Heart left ventricle (tissue), 16 donors: ENCODE measurements at places on chromosomes 5 and 9. TPM values are rescaled to one million over a fixed set of nuclear protein-coding genes. Genes with fewer than 3 reads are reported as not detected.
A peak's percentile ranks its signal among the peaks of the same experiment; 100 is the strongest.

- no peak overlapping the region for H3K4me3 ChIP-seq
- no peak for DNase-seq
- H3K27ac ChIP-seq: no peak overlapping the region
- H3K4me1 ChIP-seq: no peaks in the 10 kb centered on the region
- no peaks in the 10 kb centered on the region for H3K36me3 ChIP-seq
These were observed 220.8 kb downstream of the PLK2 start for GRCh38 chr5:58239045-58239444.

GRCh38 chr5:4879693-4880303 lies 260.3 kb upstream of the ADAMTS16 start:
- no peaks in the 10 kb centered on the region for H3K27me3 ChIP-seq
- DNase-seq: peak; percentile 67
- H3K4me3 ChIP-seq: no peak overlapping the region
- H3K27ac ChIP-seq: no peak overlapping the region

- H3K27me3 ChIP-seq: no peaks in the 10 kb centered on the region
- no peaks in the 10 kb centered on the region for H3K36me3 ChIP-seq
- H3K27ac ChIP-seq: no peak overlapping the region
- H3K4me1 ChIP-seq: no peaks in the 10 kb centered on the region
- H3K4me3 ChIP-seq: no peak overlapping the region
- DNase-seq: no peak
These were observed 370.0 kb downstream of the HINT1 start for GRCh38 chr5:130795037-130795436.

GRCh38 chr9:123164285-123164684 lies 104.1 kb downstream of the STRBP start:
- no peaks in the 10 kb centered on the region for H3K36me3 ChIP-seq
- H3K4me1 ChIP-seq: no peaks in the 10 kb centered on the region
- no peak overlapping the region for H3K27ac ChIP-seq

DNA sequence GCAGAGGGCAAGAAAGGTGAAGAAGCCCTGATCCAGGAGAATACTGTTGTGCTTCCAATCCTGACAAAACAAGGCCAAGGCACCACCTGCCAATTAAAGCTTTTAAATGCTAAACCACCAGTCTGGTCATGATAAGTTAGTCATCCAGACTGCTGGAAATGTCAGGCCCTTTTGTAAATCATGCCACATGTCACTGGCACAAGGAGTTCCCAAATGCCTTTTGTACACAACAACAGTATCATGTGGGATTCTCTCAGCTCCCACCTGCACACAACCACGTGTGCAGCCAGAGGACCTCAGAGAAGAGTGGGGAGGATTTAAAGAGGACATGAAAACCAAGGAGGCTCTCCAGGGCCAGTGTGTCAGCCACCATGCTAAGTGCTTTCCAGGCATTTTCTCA lies 99.3 kb downstream of the CDK5RAP2 start:
- H3K27me3 ChIP-seq: no peaks in the 10 kb centered on the region
- H3K27ac ChIP-seq: peak overlapping the region; percentile 50
- H3K36me3 ChIP-seq: peaks cover 18% of the 10 kb centered on the region
- no peak overlapping the region for H3K4me3 ChIP-seq

DNA sequence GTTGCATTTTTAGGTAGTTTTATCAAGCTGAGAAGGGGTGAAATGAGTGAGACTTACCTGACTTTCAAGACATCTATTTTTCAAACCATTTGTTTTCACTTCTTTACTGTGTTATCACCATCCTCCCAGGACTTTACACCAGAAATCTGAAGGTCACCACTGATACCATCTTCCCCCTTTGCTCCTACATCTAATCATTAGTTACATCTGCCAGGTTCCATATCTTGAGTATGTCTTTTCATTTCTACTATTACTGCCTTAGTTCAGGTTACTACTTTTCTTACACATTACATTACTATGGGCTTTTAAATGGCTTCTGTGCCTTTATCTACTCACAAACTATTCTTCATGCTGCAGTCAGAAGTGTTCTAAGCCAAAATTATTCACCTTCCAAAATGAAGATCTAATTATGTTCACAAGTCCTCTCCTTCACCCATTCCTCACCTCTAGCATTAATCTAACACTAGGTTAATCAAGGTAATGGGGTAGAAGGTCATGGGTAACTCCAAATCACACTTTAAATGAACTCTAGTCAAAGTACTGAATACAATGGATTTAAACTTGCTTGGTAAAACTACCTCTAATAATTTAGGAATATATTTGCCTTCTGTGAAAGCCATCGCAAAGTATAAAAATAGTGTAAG lies 2.1 kb upstream of the HSDL2 start:
- peak overlapping the region; percentile 98 for H3K27ac ChIP-seq
- no peak for DNase-seq
- no peaks in the 10 kb centered on the region for H3K27me3 ChIP-seq

GRCh38 chr9:136046554-136046920 lies 48.6 kb downstream of the NACC2 start:
- DNase-seq: no peak
- no peaks in the 10 kb centered on the region for H3K27me3 ChIP-seq
- no peak overlapping the region for H3K4me3 ChIP-seq
- H3K27ac ChIP-seq: no peak overlapping the region

DNA sequence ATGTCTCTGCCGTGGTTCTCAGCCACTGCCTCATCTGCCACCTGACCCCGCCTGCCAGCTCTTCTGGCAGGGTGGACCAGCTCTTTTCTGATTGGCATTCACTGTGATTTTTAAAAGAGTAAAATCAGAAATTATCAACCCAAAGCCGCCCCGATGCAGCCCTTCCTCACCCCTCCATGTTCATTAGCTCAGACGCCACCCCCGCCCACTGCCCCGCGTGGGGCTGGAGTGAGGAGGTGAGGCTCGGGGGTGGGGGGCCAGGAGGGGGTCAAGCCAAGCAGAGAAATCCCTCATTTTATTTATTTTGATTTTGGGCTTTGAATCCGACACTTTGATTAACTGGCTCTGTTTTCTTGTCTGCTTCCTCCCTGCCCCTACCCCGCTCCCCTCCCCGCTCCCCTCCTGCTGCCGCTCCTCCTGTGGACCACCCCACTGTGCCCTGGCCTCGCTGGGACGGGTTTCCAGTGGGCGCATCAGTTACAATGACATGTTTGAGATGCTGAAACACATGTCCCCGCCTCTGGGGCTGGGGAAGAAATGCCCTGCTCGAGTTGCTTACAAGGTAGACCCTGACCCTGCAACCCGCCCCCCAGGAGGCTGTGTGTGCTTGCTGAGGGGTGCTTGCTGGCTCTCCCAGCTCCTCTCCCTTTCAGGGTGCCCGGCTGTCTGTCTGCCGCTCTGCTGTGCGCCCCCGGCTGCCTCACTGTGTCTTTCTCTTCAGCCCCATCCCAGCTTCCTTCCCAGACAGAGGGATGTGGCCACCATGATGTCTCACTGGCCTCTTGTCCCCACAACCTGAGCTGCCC lies 224.9 kb downstream of the CACNA1B start:
- DNase-seq: no peak
- no peak overlapping the region for H3K4me3 ChIP-seq
- H3K27ac ChIP-seq: no peak overlapping the region
- H3K4me1 ChIP-seq: no peaks in the 10 kb centered on the region

GRCh38 chr5:72448368-72448767 lies 58.8 kb downstream of the ZNF366 start:
- no peak overlapping the region for H3K27ac ChIP-seq
- no peaks in the 10 kb centered on the region for H3K27me3 ChIP-seq
- no peak overlapping the region for H3K4me3 ChIP-seq
- no peak for DNase-seq

- DNase-seq: no peak
- H3K4me1 ChIP-seq: peaks cover 26% of the 10 kb centered on the region
- no peak overlapping the region for H3K27ac ChIP-seq
- no peak overlapping the region for H3K4me3 ChIP-seq
These were observed 76.1 kb downstream of the ADAMTS2 start for GRCh38 chr5:179268966-179269693.

- H3K36me3 ChIP-seq: no peaks in the 10 kb centered on the region
- H3K4me3 ChIP-seq: no peak overlapping the region
- DNase-seq: peak; percentile 61
These were observed 1.1 kb upstream of the GNPDA1 start for GRCh38 chr5:142013734-142014521.

The STC2 gene
- 8.6 TPM for total RNA-seq

The SLC2A6 gene
- total RNA-seq: 2.2 TPM

The ACSL6 gene
- 3.8 TPM for total RNA-seq

The SPATA31C2 gene
- not detected for total RNA-seq

The CCL21 gene
- total RNA-seq: 1.3 TPM

The BARHL1 gene
- not detected for total RNA-seq

The SPATA31C1 gene
- not detected for total RNA-seq

The HSPB3 gene
- 582 TPM for total RNA-seq

The PCDHA7 gene
- total RNA-seq: not detected

The C9orf153 gene
- 0.21 TPM for total RNA-seq

The OR1N2 gene
- total RNA-seq: not detected
